Activated CD4-positive, alpha-beta T cell treated with anti-CD3 and anti-CD28 coated beads, Interleukin-2, amount 50 U/mL, for 4 hours (primary cell): ENCODE measurements at places on chromosomes 11 and 22.

- DNase-seq: no peak
These were observed 12.2 kb downstream of the NEAT1 start for GRCh38 chr11:65434667-65435410.

GRCh38 chr22:22944268-22944985 lies 56.8 kb downstream of the IGLL5 start:
- no peak for DNase-seq

GRCh38 chr11:61194981-61195695 lies 8.2 kb upstream of the PGA3 start:
- DNase-seq: no peak

DNA sequence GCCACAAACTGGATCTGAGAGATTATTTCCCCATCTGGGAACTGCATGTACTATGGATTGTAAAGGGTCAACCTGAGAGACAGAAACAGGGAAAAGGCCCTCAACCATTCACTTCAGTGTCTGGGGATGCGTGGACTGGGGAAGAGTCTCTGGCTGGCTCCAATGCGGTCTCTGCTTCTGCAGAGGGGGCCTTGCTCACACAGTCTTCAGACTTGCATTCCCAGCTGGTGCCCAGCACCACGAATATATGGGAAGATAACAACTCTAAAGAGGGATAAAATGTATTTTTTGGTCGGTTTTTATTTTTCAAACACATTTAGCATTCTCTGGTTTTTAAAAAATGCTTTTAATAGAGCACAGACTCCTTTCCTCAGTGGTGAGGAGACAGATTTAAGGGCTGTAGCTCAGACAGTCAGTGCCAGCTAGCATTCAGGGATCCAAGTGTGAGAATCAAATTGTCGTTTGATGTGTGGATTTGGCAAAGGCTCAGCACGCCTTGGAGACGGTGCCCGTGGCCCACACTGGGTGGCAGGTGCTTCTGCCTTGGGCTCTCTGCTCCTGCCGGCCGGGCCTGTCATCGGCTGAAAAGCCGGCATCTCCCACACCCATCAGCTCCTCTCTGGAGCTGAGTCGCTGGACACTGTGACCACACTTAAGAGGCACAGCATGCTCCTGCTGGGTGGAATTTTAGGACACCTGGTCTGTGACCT lies 8.0 kb upstream of the EFCAB6 start:
- DNase-seq: no peak

DNA sequence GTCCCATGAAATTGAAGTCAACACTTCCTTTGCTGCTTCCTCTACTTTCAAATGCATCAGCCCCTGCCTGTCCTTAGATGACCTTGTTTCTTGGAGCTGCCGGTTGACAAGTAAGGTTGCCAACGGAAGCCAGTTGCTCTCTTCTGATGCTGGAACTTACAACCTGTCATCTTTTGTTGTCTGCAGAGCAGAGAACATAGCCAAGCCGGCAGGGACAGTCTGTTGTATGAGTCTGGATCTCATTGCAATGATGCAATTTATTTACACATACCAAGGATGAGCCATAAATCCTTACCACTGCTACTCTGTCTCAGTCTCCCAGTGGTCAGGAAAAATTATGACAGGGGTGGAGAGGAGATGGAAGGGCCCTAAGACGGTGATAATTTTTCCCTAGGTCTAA lies 151.4 kb downstream of the BLID start:
- DNase-seq: no peak

- DNase-seq: no peak
These were observed 6.3 kb downstream of the RASSF7 start for GRCh38 chr11:567011-567628.

DNA sequence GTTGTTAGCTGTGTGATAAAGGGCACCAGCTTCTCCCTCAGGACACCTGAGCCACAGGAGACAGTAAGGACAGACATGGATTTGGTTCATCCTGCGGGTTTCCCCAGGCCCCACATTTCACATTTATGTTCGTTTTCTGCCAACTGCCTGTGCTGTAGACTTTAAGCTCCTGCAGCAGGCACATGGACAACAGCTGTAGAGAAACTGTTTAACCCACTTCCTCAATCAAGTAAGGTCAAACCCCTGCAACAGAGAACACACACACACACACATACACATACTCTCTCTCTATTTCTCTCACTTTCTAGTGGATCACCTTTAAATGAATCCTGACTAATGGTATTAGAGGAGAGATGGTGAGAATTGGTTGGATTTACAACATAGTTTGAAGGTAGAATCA lies 90.7 kb downstream of the C11orf87 start:
- DNase-seq: no peak

DNA sequence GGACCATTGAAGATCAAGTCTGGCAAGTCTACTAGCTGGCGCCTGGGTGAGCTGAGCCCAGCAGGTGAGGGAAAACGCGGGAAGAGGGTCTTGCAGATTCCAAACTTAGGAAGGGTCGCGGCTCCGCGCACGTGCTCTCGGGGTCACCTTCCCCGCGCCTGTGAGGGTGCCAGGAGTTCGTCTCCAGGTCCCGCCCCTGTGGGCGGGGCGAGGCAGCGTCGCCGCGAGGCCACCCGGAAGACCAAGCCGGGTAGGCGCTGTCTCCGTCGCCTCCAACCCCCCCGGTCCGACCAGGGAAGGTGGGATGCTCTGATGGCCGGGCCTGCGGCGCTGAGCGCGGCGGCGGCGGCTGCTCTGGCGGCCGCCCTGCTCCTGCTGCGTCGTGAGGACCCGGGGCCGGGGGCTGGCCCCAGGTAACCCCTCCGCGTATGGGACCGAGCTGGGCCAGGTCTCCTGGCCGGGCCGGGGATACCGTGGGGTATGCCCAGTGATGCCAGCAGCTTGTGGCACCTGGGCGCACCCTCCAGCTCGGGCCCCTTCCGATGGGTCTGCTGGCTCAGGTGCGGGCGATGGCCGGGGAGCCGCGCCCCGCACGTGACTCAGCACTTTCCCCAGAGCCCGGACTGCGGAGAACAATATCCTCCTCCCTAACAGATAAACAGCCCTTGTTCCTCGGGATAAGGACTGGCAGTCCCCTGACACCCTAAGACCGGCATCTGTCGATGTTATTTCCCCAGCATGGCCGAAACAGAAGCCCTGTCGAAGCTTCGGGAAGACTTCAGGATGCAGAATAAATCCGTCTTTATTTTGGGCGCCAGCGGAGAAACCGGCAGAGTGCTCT lies at the start of gene HTATIP2:
HTATIP2 (plus strand) TSS at position 215 of the 841 bp plus-strand sequence; CDS start at position 739, 524 bp downstream.
- DNase-seq: peak; percentile 63

GRCh38 chr11:69797737-69798528 lies 21.3 kb downstream of the FGF3 start:
- no peak for DNase-seq

GRCh38 chr11:30479899-30480298 lies 106.3 kb downstream of the MPPED2 start:
- DNase-seq: no peak

DNA sequence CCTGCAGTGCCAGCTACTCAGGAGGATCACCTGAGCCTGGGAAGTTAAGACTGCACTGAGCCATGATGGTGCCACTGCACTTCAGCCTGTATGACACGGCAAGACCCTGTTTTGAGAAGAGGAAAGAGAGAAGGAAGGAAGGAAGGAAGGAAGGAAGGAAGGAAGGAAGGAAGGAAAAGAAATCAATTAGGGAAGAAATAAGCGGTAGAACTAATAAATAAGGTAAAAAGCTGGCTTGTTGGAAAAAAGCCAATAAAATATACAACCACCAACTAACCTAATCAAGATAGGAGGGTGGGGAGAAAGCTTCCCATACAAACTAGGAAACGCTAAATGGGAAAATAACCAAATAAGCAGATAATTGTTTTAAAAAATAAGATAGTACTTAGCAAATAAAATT lies 12.3 kb downstream of the A4GALT start:
- no peak for DNase-seq

GRCh38 chr22:38834215-38834953 lies 9.4 kb downstream of the NPTXR start:
- DNase-seq: no peak

DNA sequence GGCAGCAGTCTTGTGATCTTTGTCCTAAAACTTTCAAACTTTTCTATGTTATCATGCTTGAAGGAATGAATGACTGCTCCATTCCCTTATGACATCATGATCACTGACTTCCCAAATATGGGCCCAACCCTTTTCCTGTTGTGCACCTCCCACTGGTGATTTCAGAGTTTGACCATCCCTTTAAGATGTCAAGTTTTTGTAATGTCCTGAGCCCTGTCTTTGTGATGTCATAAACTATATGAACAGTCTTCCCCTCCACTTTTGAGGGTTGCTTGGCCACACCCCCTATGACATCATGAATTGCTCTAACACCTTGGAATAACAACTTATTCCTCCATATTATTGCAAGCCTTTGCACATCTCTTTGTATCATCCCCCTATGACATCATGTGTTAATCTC lies 16.5 kb upstream of the NUCB2 start:
- DNase-seq: no peak

DNA sequence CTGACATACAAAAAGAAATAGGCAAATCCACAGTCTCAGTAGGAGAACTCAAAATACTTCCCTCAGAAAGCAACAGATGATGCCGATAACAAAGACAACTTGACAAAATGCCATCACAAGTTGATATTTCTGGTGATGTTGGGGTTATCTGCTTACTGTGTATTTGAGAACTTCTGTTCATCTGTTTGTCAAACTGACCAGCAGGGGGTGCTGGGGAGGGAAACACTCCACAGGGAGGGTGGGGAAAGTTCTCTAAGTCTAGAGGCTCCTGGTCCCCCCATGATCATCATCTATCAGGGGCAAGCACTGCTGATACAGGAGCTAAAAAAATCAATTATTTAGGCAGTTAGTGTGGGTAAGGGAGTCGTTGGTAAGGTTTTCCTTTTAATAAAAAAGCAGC lies 19.2 kb downstream of the GLYATL1 start:
- DNase-seq: peak; percentile 3

DNA sequence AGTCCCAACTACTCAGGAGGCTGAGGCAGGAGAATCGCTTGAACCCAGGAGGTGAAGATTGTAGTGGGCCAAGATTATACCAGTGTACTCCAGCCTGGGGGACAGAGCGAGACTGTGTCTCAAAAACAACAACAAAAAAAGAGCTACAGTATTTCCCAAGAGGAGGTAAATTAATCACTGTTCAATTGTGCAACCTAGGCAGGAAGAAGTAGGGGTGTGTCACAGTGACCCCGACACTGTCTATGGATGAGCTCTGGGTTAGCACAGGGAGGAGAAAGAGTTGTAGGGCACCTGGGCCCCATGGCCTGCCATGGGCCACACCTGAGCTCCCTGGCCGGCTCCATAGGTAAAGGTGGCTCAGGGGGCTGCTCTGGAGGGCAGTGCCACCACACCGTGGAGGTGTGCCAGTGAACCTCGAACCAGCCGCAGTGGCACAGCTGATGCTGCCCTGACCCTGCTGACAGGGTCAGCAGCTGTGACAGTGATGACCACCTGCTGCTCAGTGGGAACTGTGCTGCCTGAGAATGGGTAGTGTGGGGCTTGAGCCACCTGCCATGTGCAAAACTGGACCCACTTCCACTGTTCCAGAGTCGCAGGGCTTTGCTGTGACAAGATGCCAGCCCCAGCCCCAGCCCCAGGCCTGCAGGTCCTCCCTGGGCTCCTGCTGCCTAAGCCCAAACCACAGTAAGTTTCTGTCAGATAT lies 84.0 kb upstream of the PITPNB start:
- no peak for DNase-seq

DNA sequence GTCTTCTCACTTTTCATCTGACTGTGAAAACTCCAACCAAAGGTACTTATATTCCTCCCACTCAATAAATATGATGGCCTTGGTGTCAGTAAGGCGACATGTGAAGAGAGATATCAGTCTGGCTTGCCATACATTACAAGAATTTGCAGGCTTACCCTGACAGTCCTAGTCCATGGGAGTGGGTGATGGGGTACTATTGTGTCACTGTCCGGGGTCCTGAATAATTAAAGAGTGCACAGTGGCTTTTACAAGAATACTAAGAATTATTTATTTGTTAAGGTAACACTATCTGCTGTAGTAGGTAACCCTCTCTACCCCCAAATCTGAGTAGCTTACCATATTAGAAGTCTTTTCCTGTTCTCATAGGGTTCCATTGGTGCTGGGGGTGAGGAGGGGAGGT lies 23.1 kb upstream of the IZUMO1R start:
- no peak for DNase-seq

- DNase-seq: no peak
These were observed 7.3 kb upstream of the TEAD1 start for GRCh38 chr11:12666915-12667314.

- no peak for DNase-seq
These were observed 32.6 kb downstream of the CAPN1 start for GRCh38 chr11:65214212-65214845.
